ENCODE measurements at places on chromosomes 13 and 19. TPM values are rescaled to one million over a fixed set of nuclear protein-coding genes. Genes with fewer than 3 reads are reported as not detected.

The TTC9B gene
- total RNA-seq: not detected

The CLEC4G gene
- total RNA-seq: not detected

The ZNF845 gene
- total RNA-seq: 9.0 TPM

The DLL3 gene
- 0.13 TPM for total RNA-seq

The GAS6 gene
- 211 TPM for total RNA-seq

The TRPM4 gene
- 17.0 TPM for total RNA-seq

The ANKRD24 gene
- total RNA-seq: 0.97 TPM

The KIR2DL3 gene
- not detected for total RNA-seq

The NXNL1 gene
- not detected for total RNA-seq

The ZNF567 gene
- 11.7 TPM for total RNA-seq

The CLDN10 gene
- not detected for total RNA-seq

The TEX29 gene
- not detected for total RNA-seq

The ELAVL3 gene
- not detected for total RNA-seq

The HPN gene
- 0.39 TPM for total RNA-seq

The PSG4 gene
- 2.7 TPM for total RNA-seq

The APLP1 gene
- 4.1 TPM for total RNA-seq

Data from articular chondrocyte of knee joint (primary cell).